Heart right ventricle (tissue), 16 donors: ENCODE measurements at places on chromosomes 11 and 22. TPM values are rescaled to one million over a fixed set of nuclear protein-coding genes. Genes with fewer than 3 reads are reported as not detected.
A peak's percentile ranks its signal among the peaks of the same experiment; 100 is the strongest.

The IRAG1 gene
- total RNA-seq, result 7.3 TPM

The APOA4 gene
- total RNA-seq, result not detected

The SLC17A6 gene
- total RNA-seq, result not detected

The C11orf98 gene
- total RNA-seq, result 28.0 TPM

The OTOG gene
- not detected for total RNA-seq

The OR51A7 gene
- not detected for total RNA-seq

The CRYBA4 gene
- total RNA-seq, result not detected

The CCDC87 gene
- total RNA-seq, result 0.38 TPM

The DGAT2 gene
- total RNA-seq, result 6.7 TPM

GRCh38 chr11:78223320-78223954, 34.7 kb downstream of the USP35 start:
- DNase-seq, result no peak

- DNase-seq, result no peak
Measured at GRCh38 chr11:9527481-9528135, 45.9 kb upstream of the WEE1 start.

DNA sequence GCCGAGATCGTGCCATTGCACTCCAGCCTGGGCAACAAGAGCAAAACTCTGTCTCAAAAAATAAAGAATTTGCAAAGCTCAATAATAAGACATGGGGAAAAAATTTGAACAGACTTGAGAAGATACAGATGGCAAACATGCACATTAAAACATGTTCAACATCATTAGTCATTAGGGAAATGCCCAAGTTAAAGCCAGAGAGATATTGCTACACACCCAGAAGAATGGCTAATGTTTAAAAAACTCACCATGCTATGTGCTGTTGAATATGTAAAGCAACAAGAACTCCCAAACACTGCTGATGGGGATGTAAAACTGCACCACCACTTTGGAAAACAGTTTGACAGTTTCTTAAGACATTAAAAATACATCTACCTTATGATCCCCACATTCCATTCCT, 12.6 kb downstream of the LRRC75B start:
- no peak for DNase-seq

GRCh38 chr11:126497581-126498122, 142.2 kb downstream of the ST3GAL4 start:
- no peak for DNase-seq

- DNase-seq, result no peak
Measured at GRCh38 chr11:14678350-14678749, 34.7 kb downstream of the PDE3B start.

DNA sequence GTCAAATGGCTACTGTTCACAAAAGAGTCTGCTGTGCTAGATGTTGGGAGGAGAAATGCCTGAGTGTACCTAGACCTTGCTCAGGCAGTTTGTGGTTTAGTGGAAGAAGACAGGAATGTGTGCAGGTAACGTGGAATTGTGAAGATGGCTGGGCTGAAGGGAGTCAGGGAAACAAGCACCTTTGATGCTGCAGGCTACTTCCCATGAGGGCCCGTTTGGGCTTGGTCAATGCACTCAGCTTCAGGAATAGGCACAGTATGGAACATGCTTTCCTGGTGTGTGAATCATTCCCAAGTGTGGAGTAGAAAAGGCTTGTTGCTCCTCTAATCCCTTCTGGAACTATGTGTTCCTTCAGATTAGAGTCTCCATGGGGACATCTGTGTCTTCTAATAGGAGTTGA, 318.3 kb upstream of the MTNR1B start:
- no peak for DNase-seq

DNA sequence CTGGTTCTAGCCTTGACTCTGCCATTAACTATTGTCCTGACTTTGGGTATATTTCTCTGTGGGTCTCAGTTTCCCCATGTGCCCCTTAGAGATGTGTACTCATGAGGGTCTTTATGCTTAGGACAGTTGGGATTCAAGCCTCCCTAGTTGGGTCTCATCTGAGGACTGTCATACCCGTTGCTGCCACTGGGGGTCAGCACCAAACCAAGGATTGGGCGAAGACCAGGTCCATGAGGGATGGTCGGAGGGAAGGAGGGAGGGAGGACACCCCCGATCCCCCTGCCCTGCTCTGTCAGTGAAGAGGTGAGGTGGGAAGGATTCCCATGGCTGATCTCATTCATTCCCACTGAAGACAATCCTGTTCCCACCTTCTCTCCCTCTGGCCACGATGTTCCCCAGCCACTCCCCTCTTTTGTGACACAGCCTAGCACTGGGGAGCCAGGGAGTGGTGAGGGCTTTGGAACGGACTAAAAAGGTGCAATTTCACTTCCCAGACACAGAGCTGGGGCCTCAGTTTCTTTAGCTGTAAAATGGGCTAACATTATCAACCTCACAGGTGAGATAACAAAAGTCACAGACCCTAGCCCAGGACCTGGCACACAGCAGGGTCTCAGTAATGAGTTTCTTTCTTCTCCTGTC, 12.4 kb upstream of the KLHL35 start:
- DNase-seq, result peak; percentile 75

DNA sequence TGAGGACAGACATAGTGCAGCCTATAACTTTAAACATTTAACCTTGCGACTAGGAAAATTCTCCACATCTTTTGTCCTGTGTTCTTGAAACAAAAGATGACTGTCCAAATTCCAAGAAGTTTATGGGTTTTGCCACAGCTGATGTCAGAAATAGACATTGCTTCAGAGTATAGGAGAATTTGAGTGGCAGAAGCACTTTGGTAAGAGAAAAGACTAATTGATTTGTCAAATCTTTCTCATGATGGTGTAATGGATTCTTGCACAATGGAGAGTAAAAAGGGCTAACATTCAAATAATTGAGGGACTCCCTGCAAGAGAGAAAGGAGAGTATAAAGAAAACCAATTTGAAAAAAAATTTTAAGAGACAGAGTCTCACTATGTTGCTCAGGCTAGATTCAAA, 25.3 kb downstream of the C11orf58 start:
- no peak for DNase-seq

- DNase-seq, result no peak
Measured at GRCh38 chr11:37973941-37974340, 1375.9 kb upstream of the RAG2 start.

DNA sequence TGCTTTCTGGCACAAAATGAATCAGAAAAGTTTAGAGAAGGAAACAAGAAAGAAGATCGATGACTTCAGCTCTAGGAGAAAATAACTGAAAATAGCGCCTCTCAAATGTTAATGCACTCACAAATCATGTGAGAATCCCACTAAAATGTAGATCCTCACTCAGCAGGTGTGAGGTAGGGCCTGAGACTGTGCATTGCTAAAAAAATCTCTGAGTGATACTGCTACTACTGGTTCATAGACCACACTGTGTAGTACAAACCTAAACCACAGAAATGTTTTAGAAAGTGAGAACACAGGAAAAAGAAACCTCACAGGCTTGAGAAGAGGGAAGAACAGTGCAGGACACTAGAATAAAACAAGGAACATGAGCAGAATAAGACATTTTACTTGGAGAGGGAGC, 2.0 kb downstream of the OR8D4 start:
- no peak for DNase-seq

- no peak for DNase-seq
Measured at GRCh38 chr22:39502789-39503409, 809 bp downstream of the MIEF1 start.

- DNase-seq, result no peak
Measured at GRCh38 chr11:78773077-78773476, 198.4 kb upstream of the NARS2 start.

- DNase-seq, result no peak
Measured at GRCh38 chr11:46701078-46701654, 335 bp downstream of the ZNF408 start.

- DNase-seq, result no peak
Measured at GRCh38 chr11:72048766-72049460, 31.4 kb downstream of the NUMA1 start.

GRCh38 chr11:126336138-126336541, 19.3 kb upstream of the ST3GAL4 start:
- DNase-seq, result no peak

GRCh38 chr11:46471943-46472661, 80.5 kb upstream of the CHRM4 start:
- DNase-seq, result no peak

DNA sequence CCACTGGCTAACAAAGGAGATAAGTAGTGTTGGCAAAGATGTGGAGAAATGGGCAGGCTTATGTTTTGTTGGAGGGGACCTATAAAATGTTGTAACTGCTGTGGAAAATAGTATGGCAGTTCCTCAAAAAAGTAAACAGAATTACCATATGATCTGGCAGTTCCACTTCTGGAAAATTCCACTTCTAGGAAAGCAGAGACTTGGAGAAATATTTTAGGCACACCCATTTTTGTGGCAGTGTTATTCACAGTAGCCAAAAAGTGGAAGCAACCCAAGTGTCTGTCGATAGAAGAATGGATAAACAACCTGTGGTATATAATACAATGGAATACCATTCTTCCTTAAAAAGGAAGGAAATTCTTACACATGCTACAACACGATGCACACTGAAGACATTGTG, 57.0 kb upstream of the ADORA2A start:
- no peak for DNase-seq

GRCh38 chr11:96204721-96205459, 138.1 kb downstream of the MAML2 start:
- no peak for DNase-seq

GRCh38 chr11:84930863-84931262, 696.3 kb downstream of the DLG2 start:
- no peak for DNase-seq

DNA sequence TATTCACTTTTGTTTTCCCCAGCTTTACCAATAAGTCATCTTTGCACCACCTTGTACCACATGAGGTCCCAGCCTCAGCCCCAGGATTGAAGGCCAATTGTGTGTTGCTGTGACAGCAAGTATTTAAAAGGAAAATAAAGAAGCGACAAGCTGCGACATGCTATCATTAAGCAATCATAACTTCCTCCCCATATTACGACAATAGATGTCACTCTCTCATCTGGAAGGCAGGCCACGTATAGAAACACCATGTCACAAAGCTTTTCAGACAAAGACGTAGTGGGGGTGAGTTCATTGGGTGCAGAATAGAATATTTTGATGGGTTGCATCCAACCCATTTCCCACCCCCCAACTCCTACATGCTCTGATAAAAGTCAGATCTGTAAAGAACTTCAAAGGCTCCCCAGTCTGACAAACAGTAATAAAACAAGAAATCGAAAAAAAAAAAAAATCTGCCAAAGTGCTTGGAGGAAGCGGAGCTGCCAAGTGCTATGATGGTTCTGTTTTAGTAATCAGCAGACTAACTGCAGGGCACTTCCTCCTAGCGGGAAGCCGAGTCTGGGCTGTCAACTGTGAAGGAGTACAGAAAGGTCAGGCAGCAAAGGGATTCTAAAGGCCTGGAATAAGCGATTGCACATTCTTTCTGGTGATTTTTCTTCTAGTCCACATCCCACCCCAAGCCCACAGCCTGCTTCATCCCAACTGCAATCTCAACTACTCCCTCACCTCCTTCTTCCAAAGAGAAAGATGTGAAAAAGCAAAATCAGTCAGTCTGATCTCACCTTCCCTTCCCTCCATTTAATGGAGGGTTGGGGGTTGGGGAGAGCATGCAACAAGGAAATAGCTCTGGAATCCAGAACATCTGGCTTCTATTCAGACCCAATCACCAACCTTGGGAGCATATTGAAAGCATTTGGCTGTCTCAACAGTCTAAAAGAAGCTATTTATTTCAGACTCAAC, 131.4 kb upstream of the UBASH3B start:
- no peak for DNase-seq
